Adrenal gland (tissue), 19 donors: ENCODE measurements at places on chromosomes 5 and 9. TPM values are rescaled to one million over a fixed set of nuclear protein-coding genes. Genes with fewer than 3 reads are reported as not detected.

Gene SLC31A2
- 16.0 TPM for total RNA-seq

Gene DMRT3
- not detected for total RNA-seq

DNA sequence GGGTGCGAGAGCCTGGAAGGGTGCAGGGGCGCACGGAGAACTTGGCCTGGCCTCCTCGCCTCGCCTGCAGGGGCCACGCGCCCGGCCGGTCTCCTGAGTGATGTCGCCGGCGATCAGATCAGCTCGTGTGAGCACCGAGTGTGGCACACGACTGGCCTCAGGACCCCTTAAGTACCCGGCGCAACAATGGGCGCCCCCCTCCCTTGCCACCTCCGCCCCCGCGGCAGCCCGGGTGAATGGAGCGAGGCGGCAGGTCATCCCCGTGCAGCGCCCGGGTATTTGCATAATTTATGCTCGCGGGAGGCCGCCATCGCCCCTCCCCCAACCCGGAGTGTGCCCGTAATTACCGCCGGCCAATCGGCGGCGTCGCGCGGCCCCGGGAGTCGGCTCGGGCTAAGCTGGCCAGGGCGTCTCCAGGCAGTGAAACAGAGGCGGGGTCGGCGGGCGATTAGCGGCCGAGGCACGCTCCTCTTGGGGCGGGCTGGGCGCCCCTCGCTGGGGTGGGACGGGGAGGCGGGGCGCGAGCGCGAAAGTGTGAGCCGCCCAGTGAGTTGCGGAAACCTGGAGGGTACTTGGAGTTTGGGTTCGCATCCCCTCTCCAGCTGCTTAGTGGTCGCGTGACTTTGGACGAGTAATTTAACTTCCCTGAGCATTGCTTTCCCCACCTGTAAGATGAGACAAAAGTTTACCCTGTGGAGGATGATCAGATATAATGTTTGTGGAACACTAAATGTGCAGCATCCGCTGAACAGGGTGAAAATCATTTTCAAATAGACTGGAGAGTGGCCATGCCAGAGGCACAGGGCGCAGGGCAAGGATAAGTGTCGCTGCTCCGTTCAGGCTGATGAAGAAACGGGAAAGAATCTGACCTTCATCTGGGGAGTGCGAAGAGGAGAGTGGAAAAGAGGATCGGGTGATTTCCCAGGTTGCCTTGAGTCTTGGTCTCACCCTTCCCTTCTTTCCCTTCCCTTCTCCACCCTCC, at the start of gene NEUROG1:
Gene NEUROG1, minus strand, starts transcription at position 145 of the 982 bp plus-strand sequence. CDS start 274 bp downstream, outside the sequence.
- H3K27me3 ChIP-seq: peaks cover 51% of the 10 kb centered on the region
- H3K27ac ChIP-seq: no peak within 1 kb of the TSS
- H3K4me3 ChIP-seq: no peak within 1 kb of the TSS
- no peak for DNase-seq
- H3K36me3 ChIP-seq: no peaks in the 10 kb centered on the region
- no peaks in the 10 kb centered on the region for H3K4me1 ChIP-seq

Gene CERCAM
- 43.5 TPM for total RNA-seq

Gene ORM2
- 1.8 TPM for total RNA-seq

DNA sequence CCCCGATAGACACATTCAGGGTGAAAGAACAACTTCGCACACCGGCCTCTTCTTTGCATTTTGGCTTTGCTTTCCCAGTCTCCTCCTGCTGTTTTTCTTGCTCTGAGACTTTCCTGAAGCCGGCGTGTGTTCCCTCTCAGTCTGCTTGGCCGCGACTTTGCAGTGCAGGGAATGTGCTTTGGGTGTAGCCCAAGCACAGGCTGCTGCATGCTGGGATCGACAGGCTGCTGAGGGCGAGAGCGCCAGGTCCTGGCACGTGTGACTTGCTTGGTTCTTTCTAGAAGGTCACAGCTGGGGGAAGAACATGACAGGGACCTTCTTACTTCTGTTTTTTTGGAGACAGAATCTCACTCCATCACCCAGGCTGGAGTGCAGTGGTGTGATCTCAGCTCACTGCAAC, 40.6 kb downstream of the TENT4A start:
- DNase-seq: no peak
- no peaks in the 10 kb centered on the region for H3K4me1 ChIP-seq
- H3K4me3 ChIP-seq: no peak overlapping the region

DNA sequence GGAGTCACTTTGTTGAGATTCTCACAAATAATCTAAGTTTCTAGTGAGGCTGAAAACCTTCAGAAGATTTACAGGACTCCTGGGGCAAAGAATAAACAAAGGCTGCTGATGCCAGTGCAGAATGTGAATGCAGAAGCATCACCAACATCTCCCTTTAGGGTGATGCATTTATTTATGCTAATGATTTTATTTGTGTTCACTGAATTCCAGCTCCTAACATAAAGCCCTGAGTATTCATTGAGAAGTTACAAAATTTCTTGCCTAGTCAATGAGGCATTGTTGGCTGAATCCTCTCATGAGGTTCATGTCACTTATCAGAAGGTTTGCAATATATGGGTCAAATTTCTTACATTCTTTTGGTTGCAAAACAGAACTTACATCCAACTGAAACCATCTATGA, 70.0 kb downstream of the GRIN3A start:
- no peaks in the 10 kb centered on the region for H3K4me1 ChIP-seq
- H3K36me3 ChIP-seq: no peaks in the 10 kb centered on the region
- DNase-seq: no peak
- no peak overlapping the region for H3K4me3 ChIP-seq
- no peaks in the 10 kb centered on the region for H3K27me3 ChIP-seq
- no peak overlapping the region for H3K27ac ChIP-seq

Gene CNTFR
- total RNA-seq: 3.4 TPM

DNA sequence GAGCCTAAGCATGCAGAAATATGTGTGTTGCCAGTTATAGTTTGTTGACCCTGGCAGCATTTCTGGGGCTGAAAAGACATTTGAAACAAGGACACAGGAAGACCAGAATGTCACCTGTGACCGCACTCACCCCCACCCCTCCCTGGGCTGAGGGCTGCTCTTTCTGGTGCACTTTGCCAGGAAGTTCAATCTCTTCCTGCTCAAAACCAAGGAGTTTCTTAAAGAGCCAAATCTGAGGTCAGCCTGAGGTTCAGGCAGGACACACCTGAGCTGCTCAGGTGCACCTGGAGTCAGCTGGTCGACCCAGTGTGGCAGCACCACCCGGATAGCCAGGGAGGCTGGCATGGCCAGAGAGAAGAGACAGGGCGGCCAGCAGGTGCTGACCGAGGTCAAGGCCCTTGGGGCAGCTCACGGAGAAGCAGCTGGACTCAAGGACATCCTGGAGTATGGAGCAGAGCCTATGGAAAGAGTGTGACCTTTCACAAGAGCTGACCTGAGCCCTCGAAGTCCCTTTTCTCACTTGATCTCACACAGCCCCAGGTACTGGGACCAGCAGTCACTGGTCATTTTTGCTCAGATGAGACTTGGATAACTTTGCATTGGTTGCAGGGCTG, 376.9 kb upstream of the IRX4 start:
- H3K4me3 ChIP-seq: no peak overlapping the region
- no peaks in the 10 kb centered on the region for H3K27me3 ChIP-seq
- H3K36me3 ChIP-seq: no peaks in the 10 kb centered on the region
- H3K27ac ChIP-seq: no peak overlapping the region

- no peaks in the 10 kb centered on the region for H3K36me3 ChIP-seq
- H3K27ac ChIP-seq: no peak overlapping the region
- H3K27me3 ChIP-seq: no peaks in the 10 kb centered on the region
- H3K4me1 ChIP-seq: peaks cover 12% of the 10 kb centered on the region
- no peak overlapping the region for H3K4me3 ChIP-seq
- DNase-seq: no peak
These were observed 10.1 kb upstream of the THG1L start for GRCh38 chr5:157721159-157721558.

- H3K36me3 ChIP-seq: no peaks in the 10 kb centered on the region
- no peak overlapping the region for H3K27ac ChIP-seq
- no peak for DNase-seq
These were observed 26.1 kb upstream of the GRPEL2 start for GRCh38 chr5:149319174-149319573.

Gene SPACA9
- total RNA-seq: 11.4 TPM

DNA sequence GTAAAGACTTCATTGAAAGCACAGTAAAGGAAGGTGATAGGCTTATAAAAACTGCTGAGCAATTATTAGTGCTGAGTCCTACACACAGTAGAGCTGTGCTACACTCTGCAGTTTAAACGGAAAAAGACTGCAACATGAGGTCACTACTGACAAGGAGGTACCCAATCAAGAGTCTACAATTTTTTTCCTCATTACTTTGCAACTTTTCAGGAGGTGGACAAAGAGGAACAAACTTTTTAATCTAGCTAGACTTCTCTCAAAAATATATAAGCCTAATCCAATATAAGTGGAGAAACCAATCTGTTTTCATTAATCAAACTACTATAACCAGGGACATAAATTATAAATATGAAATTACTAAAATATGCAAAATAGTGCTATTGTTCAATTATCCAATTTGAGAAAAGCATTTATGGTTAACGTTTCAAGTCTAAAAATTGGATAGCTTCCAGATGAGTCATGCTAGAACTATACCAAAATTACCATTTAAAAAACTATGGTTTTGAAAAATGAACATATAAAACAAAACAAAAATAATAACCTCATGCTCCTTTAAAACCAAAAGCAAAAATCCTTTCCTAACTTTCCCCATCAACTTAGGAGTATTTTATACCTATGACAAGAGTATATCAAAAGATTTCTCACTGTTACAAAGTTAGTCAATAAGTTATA, 37.7 kb downstream of the FAM13B start:
- H3K4me3 ChIP-seq: no peak overlapping the region
- H3K36me3 ChIP-seq: no peaks in the 10 kb centered on the region
- H3K4me1 ChIP-seq: peaks cover 52% of the 10 kb centered on the region
- no peak for DNase-seq

DNA sequence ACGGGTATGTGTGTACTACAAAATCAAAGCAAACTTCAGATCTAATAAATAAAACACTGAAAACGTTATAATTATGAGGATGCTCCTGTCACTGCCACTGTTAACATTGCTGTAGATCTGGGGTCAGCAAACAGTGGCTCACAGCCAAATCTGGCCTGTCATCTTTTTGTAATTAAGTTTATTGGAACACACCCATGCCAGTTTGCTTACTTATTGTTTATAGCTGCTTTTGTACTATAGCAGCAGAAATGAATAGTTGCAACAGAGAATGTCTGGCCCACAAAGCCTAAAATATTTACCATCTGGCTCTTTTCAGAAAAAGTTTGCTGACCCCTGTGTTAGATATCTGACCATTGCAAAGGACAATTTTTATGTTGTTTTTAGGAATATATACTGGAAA, 32.1 kb downstream of the PRRC1 start:
- H3K36me3 ChIP-seq: no peaks in the 10 kb centered on the region
- H3K27ac ChIP-seq: no peak overlapping the region
- H3K27me3 ChIP-seq: no peaks in the 10 kb centered on the region
- no peaks in the 10 kb centered on the region for H3K4me1 ChIP-seq
- H3K4me3 ChIP-seq: no peak overlapping the region
- no peak for DNase-seq

DNA sequence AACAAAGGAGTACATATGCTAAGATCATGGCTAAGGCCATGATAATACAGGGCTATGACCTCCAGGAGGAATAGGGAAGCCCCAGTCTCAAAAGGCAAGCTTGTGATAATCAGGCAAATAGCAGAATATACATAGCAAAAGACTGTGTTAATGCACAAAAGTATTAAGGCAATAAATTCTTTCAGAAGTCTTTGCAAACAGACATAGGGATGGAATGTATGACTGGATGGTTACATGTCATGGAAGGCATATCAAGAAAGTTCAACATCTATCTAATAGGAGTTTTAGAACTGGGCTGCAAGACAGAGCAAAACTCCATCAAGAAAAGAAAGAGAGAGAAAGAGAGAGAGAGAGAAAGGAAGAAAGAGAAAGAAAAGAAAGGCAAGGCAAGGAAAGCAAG, 264.5 kb upstream of the CDH6 start:
- no peak for DNase-seq
- no peak overlapping the region for H3K27ac ChIP-seq
- H3K4me3 ChIP-seq: no peak overlapping the region
- no peaks in the 10 kb centered on the region for H3K36me3 ChIP-seq

- no peaks in the 10 kb centered on the region for H3K27me3 ChIP-seq
- no peak overlapping the region for H3K4me3 ChIP-seq
- peaks cover 11% of the 10 kb centered on the region for H3K4me1 ChIP-seq
- DNase-seq: peak; percentile 93
- no peaks in the 10 kb centered on the region for H3K36me3 ChIP-seq
These were observed 136.9 kb upstream of the ANKH start for GRCh38 chr5:15008476-15008875.

DNA sequence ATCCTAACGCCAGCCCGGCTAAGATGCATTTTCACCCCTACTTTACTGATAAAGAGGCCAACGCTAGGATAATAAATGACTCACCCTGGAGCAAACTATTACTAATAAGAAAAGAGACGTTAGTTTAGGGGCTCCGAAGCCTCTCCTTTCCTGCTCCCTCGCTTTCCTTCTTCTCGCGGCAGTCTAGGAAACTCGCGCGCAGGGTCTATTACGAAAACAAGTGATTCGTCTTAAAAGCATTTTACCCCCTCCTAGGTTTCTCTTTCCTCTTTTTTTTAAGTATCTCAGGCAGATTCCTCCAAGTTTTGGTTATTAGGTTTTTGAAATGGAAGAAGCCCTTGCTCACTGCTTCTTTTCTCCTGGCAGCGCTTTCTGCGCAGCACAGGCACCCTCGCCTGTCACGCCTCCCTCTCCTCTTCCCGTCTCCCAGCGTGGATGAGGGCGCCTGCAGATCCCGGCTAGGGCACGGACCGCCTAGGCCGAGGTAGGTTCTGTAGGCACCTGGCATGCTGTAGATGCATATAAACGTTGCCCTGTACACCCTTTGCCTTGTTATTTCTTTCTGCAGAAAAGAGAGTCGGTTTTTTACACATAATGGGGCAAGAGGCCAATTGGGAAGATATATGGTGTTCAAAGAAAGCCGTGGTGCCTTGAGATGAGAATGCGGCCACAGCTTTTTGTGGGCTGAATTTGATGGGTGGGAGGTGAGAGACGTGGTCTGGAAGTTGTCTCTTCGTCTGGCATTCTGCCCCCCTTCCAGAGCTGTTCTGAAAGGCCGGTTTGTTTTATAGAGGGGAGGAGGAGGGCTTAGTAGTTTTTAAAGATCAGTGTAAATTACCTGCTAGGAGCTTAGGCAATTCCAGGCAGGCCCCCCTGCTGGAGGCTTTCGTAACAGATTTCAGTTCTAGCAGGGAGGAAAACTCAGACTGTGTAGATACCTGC, 983 bp downstream of the GCNT1 start:
- H3K36me3 ChIP-seq: no peaks in the 10 kb centered on the region
- H3K4me3 ChIP-seq: peak overlapping the region; percentile 56
- H3K27ac ChIP-seq: peak overlapping the region; percentile 36
- peaks cover 18% of the 10 kb centered on the region for H3K4me1 ChIP-seq
- DNase-seq: peak; percentile 28
